ENCODE measurements at places on chromosomes 3 and 15.

GRCh38 chr15:90929246-90930019, 2.9 kb downstream of the HDDC3 start:
- DNase-seq, result no peak

DNA sequence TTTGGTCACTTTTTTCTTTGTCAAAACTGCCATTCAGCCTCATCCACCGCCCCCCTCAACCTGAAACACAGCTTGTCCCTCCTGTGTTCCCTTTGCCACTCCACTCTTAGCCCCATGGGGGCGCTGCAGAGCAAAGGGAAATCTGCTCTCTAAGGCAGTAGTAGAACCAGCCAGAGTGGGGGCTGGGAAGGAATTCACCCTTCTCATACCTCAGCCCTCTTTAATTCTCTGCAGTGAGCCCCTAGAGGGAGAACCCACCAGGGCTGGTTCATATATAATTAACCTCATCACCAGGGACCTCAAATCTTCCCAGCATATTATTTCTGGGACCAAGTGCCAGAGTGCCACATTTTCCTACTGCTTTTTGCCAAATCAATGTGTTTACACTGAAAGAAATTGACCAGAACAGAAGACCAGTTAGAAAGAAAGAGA, 2.8 kb upstream of the BCL6 start:
- peak; percentile 88 for DNase-seq

DNA sequence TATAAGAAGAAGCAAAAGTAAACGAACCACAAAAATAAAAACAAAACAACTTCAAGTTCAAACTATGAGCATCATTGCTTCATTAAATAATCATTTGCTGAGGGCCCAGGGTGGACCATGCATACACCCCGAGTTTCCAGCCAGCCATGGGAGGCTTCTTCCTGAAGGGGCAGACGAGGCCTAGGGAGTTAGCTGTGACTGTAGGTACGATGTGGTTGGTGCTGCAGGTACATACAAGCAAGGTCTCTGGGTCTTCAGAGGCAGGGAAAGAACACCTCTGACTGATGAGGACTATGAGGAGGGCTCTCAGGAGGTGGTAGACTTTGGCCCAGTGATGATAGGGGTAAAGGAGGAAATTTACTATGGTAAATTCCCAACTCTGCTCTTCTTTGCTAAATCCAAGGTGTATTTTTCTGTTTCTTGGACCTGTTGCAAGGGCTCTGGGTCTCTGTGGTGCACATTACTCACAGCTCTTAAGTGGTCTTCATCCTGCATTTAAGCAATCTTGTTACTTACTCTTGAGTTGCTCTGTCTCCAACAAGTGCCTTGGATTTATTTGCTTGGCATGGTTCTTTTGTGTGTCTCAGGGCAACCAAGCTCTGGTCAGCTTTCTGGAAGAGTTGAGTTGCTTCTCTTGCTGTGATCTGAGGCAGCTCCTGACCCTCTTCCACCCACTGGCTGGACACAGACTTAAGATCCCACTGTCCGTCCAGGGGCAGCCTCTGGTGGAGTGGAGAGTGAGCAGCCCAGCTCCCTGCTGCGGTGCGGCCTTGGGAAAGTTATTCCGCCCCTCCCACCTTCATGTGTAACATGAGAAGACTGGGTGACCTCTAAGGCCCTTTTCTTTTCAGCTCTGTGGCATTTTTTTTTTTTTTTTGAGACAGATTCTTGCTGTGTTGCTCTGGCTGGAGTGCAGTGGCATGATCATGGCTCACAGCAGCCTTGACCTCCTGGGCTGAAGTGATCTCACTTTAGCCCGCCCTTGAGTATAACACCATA, 56.1 kb upstream of the KIF23 start:
- no peak for DNase-seq

DNA sequence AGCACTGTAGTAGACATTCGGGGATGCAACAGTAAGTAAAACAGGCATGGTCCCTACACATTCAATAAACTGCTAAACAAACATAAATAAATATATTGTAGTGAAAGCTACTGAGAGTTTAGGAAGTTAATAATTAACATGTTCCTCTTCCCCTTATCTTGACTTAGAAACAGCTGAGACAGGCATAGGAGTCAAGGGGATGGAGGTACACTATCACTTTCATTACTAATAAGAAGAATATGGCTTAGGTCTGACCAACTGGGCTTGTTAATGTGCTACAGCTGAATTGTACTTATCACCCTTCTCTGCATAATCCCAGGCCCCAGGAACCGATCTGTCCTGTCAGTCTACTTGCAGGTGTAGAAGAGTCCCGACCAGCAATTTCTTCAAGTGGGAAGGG, 116.3 kb upstream of the DAZL start:
- DNase-seq, result no peak

- DNase-seq, result no peak
These were observed 227.4 kb upstream of the THRB start for GRCh38 chr3:24722087-24722486.

GRCh38 chr3:128494367-128494650, 1.3 kb upstream of the GATA2 start:
- no peak for DNase-seq

DNA sequence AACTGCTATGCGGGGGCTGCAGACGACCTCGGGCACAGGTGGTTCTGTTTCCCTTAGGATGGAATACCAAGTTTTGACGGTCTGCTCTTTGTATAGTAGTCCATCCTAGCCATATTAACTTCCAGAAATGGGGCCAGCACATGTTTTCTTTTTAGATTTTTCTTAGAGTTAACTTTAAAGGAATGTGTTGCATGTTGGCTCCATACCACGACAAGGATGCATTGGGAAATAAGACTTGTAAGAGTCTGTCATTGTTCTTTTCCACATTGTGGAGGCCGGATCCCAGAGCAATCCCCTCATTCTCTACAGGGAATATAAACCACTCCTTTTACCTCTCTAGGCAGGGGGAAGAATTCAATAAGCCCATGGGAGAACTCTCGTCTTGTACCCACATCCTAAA, 87.1 kb upstream of the PLSCR4 start:
- no peak for DNase-seq

GRCh38 chr3:84439476-84439875, 519.3 kb upstream of the CADM2 start:
- no peak for DNase-seq

GRCh38 chr3:183272142-183272541, 19.1 kb downstream of the B3GNT5 start:
- DNase-seq, result no peak

GRCh38 chr3:119368298-119368697, 74.1 kb downstream of the ARHGAP31 start:
- no peak for DNase-seq

DNA sequence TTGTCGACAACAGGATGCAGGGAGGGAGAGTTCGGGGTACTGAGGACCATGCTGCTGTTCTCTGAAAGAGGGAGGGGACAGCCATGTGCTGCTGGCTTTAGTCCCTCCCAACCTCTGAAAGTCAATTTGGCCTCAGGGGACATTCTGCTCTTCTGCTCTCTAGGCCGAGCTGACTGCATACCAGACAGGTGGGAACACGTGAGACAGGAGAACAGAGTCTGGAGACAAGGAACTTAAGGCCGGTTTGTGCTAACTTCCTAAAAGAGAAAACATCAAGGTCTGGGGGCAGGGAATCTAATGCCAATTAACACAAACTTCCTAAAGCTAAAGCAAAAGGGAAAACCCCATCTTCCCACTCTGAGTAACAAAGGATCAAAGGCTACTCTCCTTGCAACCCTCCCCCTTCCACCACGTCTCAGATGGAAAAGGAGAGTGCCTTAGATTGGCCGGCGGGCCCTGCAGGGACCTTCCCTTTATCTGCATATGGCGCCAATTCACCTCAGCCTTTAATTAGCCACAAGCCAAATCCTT, 41.0 kb downstream of the SLCO2A1 start:
- no peak for DNase-seq

DNA sequence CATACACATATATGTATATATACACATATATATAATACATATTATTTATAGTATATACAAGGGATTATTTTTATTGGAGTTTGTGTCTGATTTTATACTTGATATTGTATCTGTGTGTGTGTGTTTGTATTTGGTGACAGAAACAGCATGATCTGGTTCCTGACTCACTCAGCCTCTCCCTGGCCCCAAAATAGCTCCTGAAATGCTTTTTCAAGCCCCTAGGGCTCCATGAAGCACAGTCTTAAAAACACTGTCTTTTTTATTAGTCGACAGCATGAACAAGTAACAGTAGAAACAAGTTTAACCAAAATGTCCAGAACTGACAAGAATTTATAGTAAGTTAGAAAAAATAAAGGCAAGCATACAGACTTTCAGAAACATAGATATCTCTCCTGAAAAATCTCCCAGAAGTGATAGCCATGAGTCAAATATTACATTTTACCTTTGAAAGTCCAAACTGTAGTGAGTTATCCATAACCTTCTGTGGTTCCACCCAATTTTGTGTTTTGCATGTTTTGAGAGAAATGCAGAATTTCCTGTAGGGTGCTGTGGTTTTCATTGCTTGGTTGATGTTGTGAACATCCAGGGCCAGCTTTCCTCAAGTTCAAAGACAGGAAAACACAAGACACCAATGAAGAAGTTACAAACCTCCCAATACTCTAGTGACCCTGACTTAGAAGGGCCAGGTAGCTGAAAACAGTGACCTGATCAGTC, 98.5 kb upstream of the CCDC80 start:
- no peak for DNase-seq

- DNase-seq, result no peak
These were observed 16.0 kb downstream of the DNAJC19 start for GRCh38 chr3:180973543-180973942.

DNA sequence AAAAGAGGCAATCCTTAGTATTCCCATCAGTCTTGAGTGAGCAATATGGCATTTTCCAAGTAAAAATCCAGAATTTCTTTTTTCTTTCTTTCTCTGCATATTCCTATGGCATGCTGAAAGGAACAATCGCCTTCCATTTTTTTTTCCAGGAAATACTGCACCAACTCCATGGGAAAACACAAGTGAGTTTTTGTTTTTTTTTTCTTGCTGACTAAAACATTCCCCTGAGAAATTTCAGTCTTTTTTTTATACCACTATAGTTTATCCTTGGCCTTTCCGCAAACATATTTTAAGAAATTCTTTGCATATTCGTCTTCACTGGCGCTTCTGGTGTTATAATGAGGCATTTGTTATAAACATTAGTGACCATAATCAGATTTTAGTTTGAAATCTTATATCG, 429.6 kb upstream of the MDFIC2 start:
- no peak for DNase-seq

- no peak for DNase-seq
These were observed 74.4 kb downstream of the DLG1 start for GRCh38 chr3:197224034-197224444.

DNA sequence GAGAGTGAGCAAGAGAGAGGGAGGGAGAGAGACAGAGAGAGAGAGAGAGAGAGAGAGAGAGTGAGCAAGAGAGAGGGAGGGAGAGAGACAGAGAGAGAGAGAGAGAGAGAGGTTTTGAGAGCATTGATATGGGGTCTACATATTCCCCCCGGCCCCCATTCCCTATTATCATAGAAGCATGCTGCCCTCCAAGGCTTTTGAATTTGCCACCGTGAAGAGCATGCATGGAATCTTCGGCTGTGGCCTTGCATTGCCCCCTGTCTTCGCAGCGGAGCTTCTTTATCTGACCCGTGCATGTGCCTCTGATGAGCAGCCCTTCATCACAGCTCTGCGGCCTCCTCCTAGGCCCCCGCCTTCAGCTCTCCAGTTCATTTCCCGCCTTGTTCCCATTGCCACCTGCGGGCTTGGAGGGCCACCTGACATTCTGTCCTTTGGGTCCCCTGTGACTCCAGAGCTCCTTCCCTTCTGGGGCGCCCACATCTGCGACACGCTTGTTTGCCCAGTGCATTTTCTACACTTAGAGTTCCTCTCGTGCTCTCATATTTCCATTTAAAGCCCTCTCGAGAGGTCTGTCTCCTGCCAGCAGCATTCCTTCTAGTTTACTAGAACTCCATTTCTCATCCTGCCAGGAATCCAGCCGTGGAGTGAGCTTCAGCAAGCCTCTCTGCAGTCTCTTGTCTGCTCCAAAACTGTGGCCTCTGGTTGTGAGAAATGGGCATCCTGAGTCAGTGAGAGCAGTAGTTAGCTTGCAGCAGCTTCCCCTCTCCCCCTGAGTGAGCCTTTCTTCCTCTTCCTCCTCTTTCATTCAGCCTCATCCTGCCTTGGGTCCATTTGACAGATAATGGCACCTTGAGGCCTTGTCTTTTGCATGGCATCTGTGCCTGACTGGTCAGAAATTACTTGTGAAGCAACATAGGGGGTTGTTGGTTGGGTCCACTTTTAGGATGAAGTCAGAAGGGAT, 25.3 kb downstream of the LPP start:
- no peak for DNase-seq

- no peak for DNase-seq
These were observed 102.0 kb downstream of the CMSS1 start for GRCh38 chr3:99919694-99920093.

- no peak for DNase-seq
These were observed 107.7 kb downstream of the ETFA start for GRCh38 chr15:76203346-76204108.

DNA sequence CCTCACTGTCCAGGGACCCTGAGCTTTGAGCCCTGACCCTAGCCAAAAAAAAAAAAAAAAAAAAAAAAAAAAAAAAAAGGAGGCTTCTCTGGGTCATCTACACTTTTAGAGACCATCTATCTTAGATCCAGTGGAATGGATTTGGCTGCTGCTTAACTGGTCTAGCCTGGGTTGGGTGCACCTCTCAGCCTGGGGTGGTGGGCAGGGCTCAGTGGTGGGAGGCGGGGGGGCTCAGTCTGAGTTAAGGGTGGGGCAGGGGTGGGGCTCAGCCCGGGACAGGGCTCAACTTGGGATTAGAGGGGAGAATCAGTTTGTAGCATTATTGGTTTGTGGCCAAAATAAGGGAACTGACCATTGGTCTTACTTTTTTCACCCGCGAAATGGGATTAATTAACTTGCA, 139.2 kb downstream of the TPRA1 start:
- no peak for DNase-seq

GRCh38 chr3:23162934-23163333, 40.2 kb upstream of the UBE2E2 start:
- no peak for DNase-seq

DNA sequence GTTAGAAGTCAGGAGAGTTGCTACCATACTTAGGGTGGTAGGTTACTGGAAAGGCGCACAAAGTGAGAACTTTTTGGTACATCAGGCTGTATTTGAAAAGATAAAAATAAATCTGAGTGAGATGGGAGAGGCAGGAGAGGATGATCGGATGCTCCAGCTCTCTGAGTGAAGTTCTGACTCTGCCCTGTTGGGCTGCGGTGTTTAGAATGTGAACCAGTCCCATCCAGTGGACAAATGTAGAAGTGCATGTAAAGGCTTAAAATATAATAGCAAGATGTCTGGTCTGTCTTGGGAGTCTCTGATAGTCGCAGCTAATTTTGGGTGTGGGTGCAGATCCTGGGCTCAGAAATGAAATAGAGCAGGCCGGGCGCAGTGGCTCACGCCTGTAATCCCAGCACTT, 30.4 kb downstream of the ACKR2 start:
- DNase-seq, result no peak

GRCh38 chr3:127637971-127638370, 9.0 kb downstream of the PODXL2 start:
- no peak for DNase-seq
